ENCODE measurements at places on chromosomes 1 and 21.

GRCh38 chr1:84668185-84668584 lies 22.1 kb downstream of the SSX2IP start:
- no peak for DNase-seq

GRCh38 chr1:5484451-5485165 lies 507.6 kb downstream of the NPHP4 start:
- no peak for DNase-seq

- no peak for DNase-seq
Measured at GRCh38 chr1:91828583-91829281, 57.2 kb downstream of the TGFBR3 start.

DNA sequence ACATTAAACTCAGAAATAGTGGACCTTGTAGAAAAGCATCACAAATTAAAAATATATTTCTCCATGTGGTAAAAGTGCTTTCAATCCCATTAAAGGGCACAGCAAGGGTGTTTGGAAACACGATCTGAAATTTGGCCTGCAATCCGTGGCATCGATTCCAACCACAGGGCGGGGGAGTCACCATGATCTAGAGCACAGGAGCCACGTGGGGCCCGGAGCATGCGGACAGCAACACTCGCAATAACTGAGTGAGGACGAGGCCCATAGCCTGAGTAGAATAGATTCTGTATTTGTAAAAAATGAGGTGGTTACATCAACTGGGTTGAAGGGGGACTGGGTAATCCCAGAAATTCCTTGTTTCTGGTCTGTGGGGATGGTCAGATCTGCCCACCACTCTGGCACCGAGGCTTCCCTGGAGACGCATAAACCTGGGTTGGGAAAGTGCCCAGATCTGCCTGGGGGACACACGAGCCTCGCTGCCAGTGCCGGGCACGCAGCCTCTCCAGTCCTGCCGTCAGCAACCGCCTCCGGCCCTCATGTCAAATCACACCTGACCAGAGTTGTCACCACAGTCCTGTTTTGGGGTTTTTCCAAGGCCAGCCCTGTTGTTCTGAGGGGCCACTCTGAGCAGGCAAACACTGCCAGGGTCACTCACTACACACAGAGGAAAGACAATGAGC lies 104.3 kb downstream of the PGBD5 start:
- DNase-seq, result no peak

DNA sequence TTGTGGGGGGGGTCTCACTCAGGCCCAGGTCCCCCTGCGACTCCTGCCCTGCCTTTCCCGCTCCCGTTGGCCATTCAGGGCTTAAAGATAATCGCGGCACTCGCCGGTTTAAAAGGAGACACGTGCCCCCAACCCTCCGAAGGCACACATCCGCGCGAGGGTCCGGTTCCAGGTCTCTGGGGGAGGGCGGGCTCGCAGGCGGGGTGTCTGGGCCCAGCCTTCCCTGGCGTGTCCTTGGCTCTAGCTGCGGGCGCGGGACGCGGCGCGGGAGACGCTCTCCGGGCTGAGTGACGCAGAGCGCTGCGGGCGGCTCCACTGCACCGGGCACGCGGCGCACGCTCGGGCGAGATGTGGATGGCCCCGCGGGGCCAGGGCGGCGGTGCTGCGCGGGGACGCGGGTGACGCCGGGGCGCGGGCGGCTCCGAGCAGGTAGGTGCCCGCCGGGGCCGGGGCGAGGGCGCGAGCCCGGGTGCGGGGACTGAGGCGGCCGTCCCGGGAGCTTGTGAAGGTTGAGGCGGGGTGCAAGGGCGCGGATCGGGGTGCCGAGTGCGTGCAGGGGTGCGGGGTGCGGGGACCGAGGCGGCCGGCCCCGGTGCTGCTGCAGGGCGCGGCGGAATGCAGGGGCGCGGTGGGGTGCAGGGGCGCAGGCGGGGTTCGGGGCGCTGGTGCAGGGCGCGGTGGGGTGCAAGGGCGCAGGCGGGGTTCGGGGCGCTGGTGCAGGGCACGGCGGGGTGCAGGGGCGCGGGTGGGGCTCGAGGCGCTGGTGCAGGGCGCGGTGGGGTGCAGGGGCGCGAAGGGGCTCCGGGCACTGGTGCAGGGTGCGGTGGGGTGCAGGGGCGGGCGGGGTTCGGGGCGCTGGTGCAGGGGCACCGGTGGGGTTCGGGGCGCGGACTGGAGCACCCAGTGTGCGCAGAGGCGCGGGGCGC lies 3.3 kb upstream of the TRPM2 start:
- DNase-seq, result no peak

DNA sequence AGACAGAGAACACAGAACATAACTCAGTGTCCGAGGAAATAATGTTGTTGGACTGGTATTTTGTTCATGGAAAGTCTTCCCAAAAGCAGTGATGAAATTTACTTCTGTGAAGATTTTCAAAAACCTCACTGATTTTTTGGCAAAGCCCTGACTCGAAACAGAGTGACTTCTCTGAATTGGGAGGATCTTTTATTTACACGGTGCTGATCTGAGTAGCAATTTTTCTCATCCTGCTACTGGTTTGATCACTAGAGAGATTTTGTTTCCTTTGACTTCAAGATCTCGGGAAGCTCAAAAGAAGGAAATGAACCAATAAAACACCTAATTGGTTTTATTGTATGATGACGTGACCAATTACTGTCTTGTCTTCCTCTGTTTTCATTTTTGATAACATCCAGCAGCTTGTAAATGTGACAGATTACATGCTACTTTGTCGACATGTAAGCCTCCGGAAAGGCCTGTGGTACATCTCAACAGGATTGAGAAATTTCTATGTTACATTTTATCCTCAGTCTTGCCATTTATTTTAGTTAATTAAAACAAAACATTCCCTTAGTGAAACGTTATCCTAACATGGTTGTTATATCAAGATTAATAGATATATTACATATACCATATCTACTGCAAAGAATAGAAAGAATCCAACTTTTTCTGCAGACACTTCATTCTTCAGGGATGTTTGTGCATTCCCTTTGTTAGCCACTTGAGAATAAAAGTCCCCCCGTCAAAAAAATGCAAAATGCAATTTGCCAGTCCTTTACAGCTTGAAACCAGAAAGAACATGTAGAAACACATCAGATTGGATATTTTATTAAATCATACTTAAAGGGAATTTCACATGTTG lies 42.8 kb upstream of the IFI44L start:
- DNase-seq, result no peak

GRCh38 chr1:151635479-151636072 lies 23.7 kb downstream of the SNX27 start:
- no peak for DNase-seq
